ENCODE measurements at places on chromosomes 2 and 18.

GRCh38 chr18:10242936-10243680 lies 211.3 kb upstream of the APCDD1 start:
- no peak for DNase-seq

DNA sequence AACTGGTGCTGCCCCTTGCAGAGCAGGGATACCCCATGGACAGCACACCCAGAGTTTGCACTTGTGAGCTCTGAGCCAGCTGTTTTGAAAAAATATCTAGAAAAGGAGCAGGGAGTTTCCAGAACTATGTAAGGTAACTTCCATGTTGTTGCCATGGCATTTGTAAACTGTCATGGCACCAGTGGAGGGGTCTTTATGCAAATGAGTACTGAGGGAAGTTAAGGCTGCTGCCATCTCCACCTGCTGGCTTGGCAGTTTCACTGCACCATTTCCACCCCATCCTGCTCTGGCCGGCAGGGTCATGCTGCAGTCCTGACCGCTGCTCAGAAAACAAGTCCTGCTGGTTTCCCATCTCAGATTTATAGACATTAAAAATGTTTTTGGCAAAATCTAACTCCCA lies 52.3 kb upstream of the SNTG2 start:
- DNase-seq = no peak

GRCh38 chr2:99600981-99601651 lies 111.3 kb upstream of the REV1 start:
- no peak for DNase-seq

- no peak for DNase-seq
Observed at GRCh38 chr18:48319801-48320638, 89.2 kb downstream of the ZBTB7C start.

DNA sequence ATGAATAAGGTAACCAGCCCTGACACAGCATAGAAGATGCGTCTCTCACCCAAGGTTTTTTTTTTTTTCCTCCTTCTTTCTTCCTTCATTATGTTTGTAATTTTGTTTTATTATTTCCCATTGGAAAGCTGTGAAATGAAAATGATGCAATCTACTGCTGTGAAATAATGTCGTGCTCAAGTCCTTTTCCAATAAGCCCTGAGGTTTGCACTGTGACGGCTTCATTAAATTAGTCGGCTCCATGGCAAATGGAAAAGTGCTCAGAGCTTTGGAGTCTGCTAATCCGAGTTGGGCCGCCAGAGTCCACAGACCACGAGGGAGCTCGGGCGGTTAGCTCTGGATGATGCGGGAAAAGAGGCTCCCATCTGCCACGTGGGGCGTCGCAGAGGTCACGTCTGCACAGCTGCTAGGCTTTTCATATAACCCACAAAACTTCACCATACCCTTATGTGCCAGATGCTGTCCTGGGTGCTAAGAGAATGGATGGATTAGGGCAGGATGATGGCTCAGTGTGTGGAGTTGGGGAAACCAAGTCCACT lies 92.3 kb upstream of the CAPN13 start:
- no peak for DNase-seq

DNA sequence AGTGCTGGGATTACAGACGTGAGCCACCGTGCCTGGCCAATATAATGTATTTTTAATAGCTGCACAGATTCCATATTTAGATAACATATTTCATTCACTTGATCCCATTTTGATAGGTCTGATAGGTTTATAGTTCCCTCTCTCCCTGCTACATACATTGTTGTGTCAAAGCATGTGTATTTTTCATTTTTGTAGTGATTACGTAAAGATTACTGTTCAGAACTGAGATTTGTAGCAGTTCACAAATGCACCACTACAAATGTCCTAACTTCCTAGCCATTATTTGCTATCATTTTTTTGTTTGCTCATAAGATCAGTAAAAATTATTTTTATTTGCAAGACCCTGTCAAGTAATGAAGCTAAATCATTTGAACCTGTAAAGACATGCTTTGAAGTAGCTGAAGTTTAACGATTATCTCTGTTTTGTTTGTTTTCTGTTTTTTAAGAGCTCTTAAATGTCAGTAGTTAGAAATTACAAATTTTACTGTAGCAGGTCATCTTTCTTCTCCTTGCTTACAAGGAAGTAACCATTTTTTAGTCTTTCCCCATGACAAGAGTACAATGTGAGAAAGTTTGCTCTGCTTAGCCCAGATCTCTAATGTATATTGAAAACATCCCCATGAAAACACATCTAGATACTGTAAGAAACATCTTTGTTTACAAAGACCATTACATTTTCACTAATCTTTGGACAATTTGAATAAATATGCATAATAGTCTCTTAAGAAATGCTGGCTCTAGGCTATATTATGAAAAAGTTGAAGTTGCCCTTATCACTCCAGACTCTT lies 54.1 kb downstream of the EML4 start:
- no peak for DNase-seq

GRCh38 chr2:138182937-138183312 lies 218.7 kb downstream of the HNMT start:
- no peak for DNase-seq
